Aorta (tissue), 5 donors: ENCODE measurements at places on chromosomes 4 and X. TPM values are rescaled to one million over a fixed set of nuclear protein-coding genes. Genes with fewer than 3 reads are reported as not detected.

DNA sequence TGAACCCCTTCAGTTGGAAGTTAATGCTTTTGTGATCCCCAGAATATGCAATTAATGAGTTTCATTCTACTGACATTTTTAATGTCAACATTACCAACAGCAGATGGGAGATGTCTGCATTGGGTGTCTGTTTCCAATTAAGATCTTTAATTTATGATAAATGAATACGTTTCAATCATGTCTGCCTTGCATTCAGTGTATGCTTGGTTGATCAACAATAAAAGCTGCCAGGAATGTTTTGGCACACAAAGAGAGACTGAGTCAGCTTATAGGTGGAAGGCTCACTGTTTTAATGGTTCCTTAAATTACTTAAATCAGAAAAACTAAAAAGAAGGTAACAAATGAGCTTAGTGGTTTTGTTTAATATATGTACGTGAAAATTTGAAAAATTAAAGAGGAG lies 359.9 kb upstream of the CNKSR2 start:
- H3K27ac ChIP-seq, result no peak overlapping the region
- no peak overlapping the region for H3K4me3 ChIP-seq
- DNase-seq, result no peak
- no peaks in the 10 kb centered on the region for H3K36me3 ChIP-seq
- no peaks in the 10 kb centered on the region for H3K27me3 ChIP-seq

DNA sequence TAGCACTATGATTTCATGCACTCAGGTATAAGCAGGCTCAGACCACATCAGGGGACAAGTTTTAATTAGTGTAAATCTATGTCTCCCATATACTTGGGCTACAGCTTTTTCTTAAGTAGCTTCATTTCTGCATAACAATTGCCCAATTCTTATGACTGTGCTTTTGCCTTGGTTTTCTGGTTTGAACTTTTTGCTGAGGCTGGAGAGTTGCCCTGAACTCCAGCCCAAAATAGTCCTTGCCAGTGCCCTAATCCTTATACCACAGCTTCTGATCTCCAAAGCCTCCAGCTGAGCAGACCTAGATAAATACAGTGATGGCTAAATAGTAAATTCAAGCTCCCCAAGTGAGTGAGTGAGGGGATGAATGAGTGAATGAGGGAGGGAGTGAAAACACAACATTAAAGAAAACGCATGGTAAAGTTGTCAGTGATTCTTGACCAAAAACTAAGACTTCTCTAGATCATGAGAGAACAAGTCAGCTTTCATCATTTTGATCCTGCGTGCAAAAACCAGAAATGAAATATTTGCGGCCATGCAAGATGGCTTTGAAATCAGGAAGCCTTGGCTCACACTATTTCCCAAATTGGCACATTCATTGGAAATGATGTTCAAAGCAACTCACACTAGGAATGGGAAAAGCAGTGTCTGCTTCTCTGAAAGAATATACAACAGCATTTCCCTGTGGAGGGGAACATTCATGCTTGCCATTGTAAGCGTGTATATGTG lies 437.1 kb upstream of the CTSO start:
- H3K27ac ChIP-seq, result no peak overlapping the region
- DNase-seq, result no peak
- H3K27me3 ChIP-seq, result no peaks in the 10 kb centered on the region
- H3K4me3 ChIP-seq, result no peak overlapping the region
- H3K36me3 ChIP-seq, result no peaks in the 10 kb centered on the region

GRCh38 chrX:134776850-134777370 lies 118.6 kb upstream of the PLAC1 start:
- H3K4me3 ChIP-seq, result no peak overlapping the region
- H3K27me3 ChIP-seq, result no peaks in the 10 kb centered on the region
- no peak overlapping the region for H3K27ac ChIP-seq
- H3K36me3 ChIP-seq, result no peaks in the 10 kb centered on the region
- H3K4me1 ChIP-seq, result no peaks in the 10 kb centered on the region

- H3K27ac ChIP-seq, result no peak overlapping the region
- no peak overlapping the region for H3K4me3 ChIP-seq
- H3K36me3 ChIP-seq, result no peaks in the 10 kb centered on the region
- no peak for DNase-seq
- no peaks in the 10 kb centered on the region for H3K27me3 ChIP-seq
Observed at GRCh38 chrX:36898301-36898700, 109.9 kb upstream of the FAM47C start.

- no peaks in the 10 kb centered on the region for H3K36me3 ChIP-seq
- no peak overlapping the region for H3K27ac ChIP-seq
- no peaks in the 10 kb centered on the region for H3K4me1 ChIP-seq
- DNase-seq, result no peak
- H3K4me3 ChIP-seq, result no peak overlapping the region
- no peaks in the 10 kb centered on the region for H3K27me3 ChIP-seq
Observed at GRCh38 chr4:126338548-126338947, 1023.8 kb downstream of the FAT4 start.

DNA sequence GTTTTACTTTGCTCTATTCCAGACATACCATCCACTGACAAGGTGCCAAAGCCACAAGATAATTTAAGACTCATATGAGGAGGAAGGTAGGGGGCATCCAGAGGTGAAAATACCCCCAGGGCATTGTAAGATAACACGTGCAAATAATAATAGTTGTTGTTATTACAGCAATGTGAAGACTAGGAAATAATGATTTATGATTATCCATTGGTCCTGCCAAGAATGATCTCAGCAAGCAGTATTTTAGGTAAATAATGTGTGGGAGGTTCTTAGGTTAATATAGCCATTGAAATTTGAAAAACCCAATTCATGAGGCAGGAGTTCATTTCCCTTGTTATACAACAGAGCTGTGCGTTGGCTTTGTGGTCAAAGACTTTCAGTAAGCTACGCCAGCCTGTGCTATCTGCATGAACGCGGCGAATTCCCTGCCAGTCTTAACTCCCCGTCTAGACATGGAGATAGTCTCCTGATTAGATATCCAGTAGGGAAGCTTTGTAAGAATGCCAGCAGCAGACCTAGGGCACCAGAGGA lies 47.2 kb upstream of the MXRA5 start:
- DNase-seq, result no peak
- H3K27me3 ChIP-seq, result no peaks in the 10 kb centered on the region
- no peaks in the 10 kb centered on the region for H3K4me1 ChIP-seq
- no peaks in the 10 kb centered on the region for H3K36me3 ChIP-seq

CT45A5 gene
- total RNA-seq, result not detected

NRK gene
- 6.4 TPM for total RNA-seq

LGI2 gene
- total RNA-seq, result 13.7 TPM

PDS5A gene
- 50.9 TPM for total RNA-seq
